ENCODE measurements at places on chromosomes 5 and 9. TPM values are rescaled to one million over a fixed set of nuclear protein-coding genes. Genes with fewer than 3 reads are reported as not detected.

- no peak overlapping the region for H3K4me3 ChIP-seq
- H3K27me3 ChIP-seq, result no peaks in the 10 kb centered on the region
- no peak overlapping the region for H3K27ac ChIP-seq
- no peaks in the 10 kb centered on the region for H3K36me3 ChIP-seq
Observed at GRCh38 chr5:118095115-118095514, 893.2 kb downstream of the DTWD2 start.

Gene TTC23L
- 0.96 TPM for total RNA-seq

DNA sequence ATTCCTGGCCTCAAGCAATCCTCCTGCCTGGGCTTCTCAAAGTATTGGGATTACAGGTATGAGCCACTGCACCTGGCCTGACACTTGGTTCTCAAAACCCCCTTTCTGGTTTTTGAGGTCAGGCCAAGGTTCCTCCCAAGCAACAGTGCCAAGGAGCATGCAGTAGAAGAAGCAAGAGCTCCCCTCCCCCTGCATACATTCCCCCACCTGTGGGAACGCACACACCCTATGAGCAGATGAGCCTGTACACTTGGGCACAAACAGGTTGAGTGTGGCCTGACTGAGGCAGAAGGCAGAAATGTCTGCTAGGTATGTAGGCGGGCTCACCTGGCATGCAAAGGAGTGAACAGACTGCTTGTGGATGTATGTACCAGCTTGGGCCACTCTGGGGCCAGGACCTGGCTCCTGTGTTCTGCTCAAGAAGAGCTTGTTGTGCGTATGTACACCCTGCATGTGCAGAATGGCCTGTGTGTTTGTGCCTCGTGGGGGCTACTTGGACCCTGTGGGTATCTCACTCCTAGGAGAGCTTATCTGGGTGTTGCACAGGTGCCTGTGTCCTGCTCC lies 1.7 kb downstream of the GPRIN1 start:
- no peak overlapping the region for H3K4me3 ChIP-seq
- no peaks in the 10 kb centered on the region for H3K36me3 ChIP-seq
- no peak overlapping the region for H3K27ac ChIP-seq
- H3K27me3 ChIP-seq, result peaks cover 43% of the 10 kb centered on the region
- DNase-seq, result no peak

Gene SIT1
- total RNA-seq, result 0.56 TPM

Gene SEMA6A
- total RNA-seq, result 75.3 TPM

- no peak for DNase-seq
- no peak overlapping the region for H3K4me3 ChIP-seq
- H3K36me3 ChIP-seq, result no peaks in the 10 kb centered on the region
- no peak overlapping the region for H3K27ac ChIP-seq
- H3K27me3 ChIP-seq, result no peaks in the 10 kb centered on the region
- H3K4me1 ChIP-seq, result peaks cover 6% of the 10 kb centered on the region
Observed at GRCh38 chr5:118441034-118441433, 547.3 kb downstream of the DTWD2 start.

DNA sequence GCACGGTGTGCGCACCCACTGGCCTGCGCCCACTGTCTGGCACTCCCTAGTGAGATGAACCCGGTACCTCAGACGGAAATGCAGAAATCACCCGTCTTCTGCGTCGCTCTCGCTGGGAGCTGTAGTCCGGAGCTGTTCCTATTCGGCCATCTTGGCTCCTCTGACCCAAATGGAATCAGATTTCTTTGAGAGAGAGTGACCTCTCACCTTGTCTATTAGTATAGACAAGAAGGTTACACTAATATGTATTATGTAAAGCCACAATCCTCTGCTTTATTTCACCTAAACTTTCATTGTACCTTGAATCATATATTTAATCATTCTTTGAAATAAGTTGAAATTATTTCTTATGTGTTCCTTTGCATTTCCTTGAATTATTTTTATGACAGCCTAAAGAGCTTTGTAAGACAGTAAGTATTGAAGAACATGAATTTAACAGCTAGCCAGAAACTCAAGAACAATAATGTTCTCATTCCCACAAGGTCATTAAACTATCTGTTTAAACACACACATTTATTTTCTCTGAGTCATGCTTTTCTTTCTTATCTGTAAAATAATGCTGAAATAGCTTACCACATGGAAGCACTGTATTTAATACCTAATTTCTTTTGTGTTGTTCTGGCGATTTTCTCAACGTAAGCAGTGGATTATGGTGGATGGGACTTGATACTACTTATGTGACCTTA lies 91.8 kb upstream of the DMRTA1 start:
- no peak overlapping the region for H3K4me3 ChIP-seq
- H3K27me3 ChIP-seq, result peaks cover 26% of the 10 kb centered on the region
- H3K4me1 ChIP-seq, result peaks cover 19% of the 10 kb centered on the region
- H3K36me3 ChIP-seq, result peaks cover 4% of the 10 kb centered on the region

Gene F2RL1
- 10.6 TPM for total RNA-seq

Gene PIP5K1B
- 1.3 TPM for total RNA-seq

GRCh38 chr5:56314529-56314928 lies 81.4 kb upstream of the ANKRD55 start:
- no peaks in the 10 kb centered on the region for H3K36me3 ChIP-seq
- no peaks in the 10 kb centered on the region for H3K27me3 ChIP-seq
- H3K4me3 ChIP-seq, result no peak overlapping the region

Measured in neural progenitor cell (in vitro differentiated cells).